ENCODE measurements at places on chromosomes 2 and 18. TPM values are rescaled to one million over a fixed set of nuclear protein-coding genes. Genes with fewer than 3 reads are reported as not detected.
A peak's percentile ranks its signal among the peaks of the same experiment; 100 is the strongest.

Gene GALNT1
- 42.7 TPM for total RNA-seq

Gene TFPI
- total RNA-seq = not detected

Gene STON1
- 2.4 TPM for total RNA-seq

Gene SULT1C2
- not detected for total RNA-seq

Gene SERPINB2
- total RNA-seq = not detected

Gene RGPD3
- total RNA-seq = not detected

Gene HNRNPLL
- 88.8 TPM for total RNA-seq

DNA sequence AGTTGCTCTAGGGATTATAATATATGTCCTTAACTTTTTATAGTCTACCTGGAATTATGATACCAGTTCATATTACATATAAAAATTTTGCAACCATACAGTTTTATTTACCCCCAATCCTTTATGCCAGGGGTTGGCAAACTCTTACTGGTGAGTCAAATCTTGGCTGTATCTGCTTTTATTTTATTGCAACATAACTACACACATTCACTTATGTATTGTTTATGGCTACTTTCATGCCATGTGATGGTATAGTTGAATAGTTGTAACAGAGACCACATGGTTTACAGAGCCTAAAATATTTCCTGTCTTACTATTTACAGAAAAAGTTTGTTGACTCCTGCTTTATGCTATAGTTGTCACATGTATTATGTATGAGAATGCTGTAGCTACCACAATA, 25.8 kb upstream of the DLX2 start:
- no peak for DNase-seq

GRCh38 chr2:126831234-126832005, 67.3 kb upstream of the TEX51 start:
- no peak for DNase-seq

DNA sequence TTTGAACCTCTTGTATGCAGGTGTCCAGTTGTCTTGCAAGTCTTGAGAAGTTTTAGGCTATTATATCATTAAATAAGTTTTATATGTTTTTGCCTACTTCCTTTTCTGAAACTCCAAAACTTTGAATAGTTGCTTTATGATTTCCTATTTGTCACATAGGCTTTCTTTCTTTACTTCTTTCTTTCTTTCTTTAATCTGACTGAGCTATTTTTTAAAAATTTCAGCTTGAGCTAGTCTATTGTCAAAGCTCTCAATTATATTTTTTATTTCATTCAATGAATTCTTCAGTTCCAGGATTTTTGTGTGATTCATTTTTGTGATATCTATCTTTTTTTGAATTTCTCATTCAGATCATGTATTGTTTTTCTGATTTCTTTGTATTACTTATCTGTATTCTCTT, 102.1 kb upstream of the TMEM178A start:
- DNase-seq = no peak

- no peak for DNase-seq
Measured at GRCh38 chr2:86135653-86136052, 29.6 kb downstream of the PTCD3 start.

- no peak for DNase-seq
Measured at GRCh38 chr2:104473546-104473945, 380.4 kb upstream of the POU3F3 start.

GRCh38 chr2:20231598-20232026, 6.7 kb upstream of the SDC1 start:
- peak; percentile 39 for DNase-seq

- no peak for DNase-seq
Measured at GRCh38 chr2:159462201-159462785, 154.1 kb downstream of the BAZ2B start.

- no peak for DNase-seq
Measured at GRCh38 chr2:160826496-160826895, 332.9 kb upstream of the RBMS1 start.

GRCh38 chr2:229825476-229825875, 96.3 kb downstream of the TRIP12 start:
- DNase-seq = no peak

DNA sequence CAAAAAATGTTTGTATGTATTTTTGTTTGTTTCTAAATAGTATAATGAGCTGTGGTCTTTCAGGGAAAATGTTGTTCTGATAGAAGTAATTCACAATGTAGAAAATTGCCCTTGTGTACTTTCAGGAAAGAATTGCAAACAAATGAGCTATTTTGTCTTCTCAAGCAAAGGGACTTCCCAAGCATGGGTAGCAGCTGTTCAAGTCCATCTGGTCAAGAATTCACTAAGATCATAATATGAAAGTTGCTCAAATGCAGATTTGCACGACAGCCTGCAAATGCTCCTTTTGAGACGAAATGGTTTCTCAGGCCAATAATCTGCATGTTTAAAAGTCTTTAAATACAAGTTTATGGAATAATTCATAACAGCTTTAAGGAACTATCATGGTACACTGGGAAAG, 51.9 kb upstream of the HNMT start:
- no peak for DNase-seq

- no peak for DNase-seq
Measured at GRCh38 chr2:33030326-33030725, 83.6 kb downstream of the LTBP1 start.

DNA sequence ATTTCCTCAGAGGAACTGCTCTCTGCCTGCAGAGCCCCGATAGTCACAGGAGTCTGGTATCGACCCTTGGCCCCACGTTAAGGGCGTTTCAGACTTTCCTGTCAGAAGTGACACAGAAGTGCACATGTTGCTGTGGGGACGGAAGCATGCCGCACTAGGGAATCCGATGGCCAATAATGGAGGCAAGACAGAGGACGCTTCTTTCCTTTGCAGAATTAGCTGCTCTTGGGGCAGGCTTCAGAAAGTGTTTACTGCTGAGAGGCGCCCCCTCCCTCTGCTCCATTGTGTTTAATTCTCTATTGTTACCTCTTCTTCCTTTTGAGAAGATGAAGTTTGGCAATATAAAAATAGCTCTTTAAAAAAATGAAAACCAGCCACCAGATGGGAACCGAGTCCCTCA, 118.6 kb upstream of the EML6 start:
- DNase-seq = no peak

Measured in activated CD8-positive, alpha-beta memory T cell treated with anti-CD3 and anti-CD28 coated beads, Interleukin-2, amount 10 ng/mL, durations not matched to agents 7 days and 5 days (primary cell).